Caudate nucleus (tissue), 63 donors: ENCODE measurements at places on chromosomes 3 and 15.

- DNase-seq = no peak
These were observed 92.2 kb upstream of the RAP2B start for GRCh38 chr3:153069598-153070510.

GRCh38 chr3:184812662-184813042 is 686 bp downstream of the VPS8 start:
- no peak for DNase-seq

DNA sequence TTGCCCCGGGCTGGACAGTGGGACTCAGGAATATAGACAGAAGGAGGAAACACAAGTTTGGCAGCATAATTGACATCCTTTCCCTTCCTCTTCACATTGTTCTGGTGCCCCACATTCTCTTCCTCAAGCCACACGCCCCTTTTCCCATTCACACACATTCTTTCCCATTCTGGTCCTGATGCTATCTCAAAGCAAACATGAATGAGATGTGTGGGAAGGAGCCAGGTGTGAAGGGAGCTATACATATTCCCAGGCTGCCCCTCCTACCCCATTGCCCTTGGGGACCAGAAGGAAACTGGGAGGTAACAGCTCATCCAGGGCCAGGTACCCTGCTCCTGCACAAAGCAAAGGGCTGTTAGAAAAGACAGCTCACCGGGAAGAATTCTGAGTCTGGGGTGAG is 23.4 kb upstream of the CLK3 start:
- DNase-seq = no peak

DNA sequence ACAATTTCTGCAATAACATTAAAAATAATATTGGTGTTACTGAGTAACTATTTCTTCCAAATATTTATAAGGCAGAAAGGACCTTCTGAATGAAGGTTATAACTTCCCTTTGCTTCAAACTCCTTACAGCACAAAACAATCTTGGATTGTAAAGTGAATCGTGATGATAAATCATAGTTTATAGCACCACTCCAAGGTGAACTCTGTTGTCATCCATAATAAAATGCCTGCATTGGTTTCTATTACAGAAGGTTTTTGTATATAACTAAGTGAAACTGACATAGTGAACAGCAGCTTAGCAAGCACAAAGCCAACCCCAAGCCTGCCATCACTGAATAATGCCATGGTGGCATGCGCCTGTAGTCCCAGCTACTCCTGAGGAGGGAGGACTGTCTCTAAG is 86.3 kb downstream of the MME start:
- DNase-seq = no peak

DNA sequence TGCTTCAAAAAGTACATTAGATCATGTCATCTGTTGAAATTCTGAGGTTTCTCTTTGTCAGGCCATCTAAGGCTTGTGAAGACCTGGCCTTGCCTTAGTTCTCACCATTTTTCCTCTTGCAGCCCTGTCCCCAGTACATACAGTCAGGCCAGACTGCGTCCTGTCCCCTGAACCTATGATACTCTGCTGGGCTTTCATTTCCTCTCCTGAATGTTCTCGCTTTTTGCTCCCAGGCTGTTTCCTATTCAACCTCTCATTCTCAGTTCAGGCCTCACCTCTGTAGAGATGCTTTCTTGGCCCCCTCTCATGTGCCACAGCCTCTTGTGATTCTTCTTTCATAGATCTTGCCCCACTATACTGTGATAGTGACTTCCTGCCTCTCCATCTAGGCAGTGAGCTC is 648.8 kb upstream of the KCNMB2 start:
- no peak for DNase-seq

DNA sequence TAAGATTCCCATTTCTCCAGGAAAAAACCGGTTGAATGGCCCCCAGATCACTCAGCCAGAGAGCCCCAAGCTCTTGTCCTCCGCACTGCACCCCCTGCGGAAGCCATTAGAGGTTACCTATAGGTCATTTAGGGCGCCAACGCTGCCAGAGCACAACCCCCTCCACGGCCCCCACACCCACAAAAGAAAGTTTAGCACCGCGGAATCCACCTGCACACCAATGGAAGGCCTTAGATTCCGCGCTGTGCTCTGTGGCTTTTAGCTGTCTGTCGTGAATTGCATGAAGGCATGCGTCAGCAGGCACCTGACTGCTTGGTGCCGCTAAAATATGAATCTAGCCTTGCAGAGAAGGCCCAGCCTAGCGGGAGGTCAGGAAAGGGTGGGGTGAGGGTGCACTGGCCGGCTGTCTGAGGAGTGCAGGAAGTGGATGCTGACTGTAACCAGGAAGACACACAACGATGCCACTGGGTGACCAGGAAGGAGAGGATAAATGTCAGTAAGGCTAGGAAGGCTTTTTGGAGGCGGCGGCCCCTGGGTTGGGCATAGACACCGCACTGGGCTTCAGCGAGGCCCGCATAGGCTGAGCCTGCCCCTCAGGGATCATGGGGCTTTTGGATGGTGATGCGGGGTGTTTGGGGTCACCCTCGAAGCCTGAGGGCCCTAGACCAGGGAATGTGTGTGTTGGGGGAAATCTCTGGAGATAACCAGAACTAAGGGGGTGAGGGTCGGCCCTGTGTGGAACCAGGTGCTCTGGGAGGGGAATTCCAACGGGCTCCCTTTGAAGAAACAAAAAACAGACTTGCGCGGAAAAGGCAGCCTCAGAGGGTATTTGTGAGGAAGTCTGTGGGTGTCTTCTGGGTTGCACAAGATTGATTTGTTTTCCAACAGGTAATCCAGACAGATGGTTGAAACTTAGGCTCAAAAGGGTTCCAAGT is 976 bp upstream of the NUP210 start:
- DNase-seq = no peak
